Endothelial cell of umbilical vein (primary cell): ENCODE measurements at places on chromosomes 3 and 15. TPM values are rescaled to one million over a fixed set of nuclear protein-coding genes. Genes with fewer than 3 reads are reported as not detected.

The SEC22A gene
- 20.1 and 20.9 TPM in 2 replicates for total RNA-seq

The BFSP2 gene
- not detected in 2 replicates for total RNA-seq

The ATP13A4 gene
- 1.0 TPM in 1 of 2 replicates, not detected in the other for total RNA-seq

The GABRR3 gene
- not detected in 2 replicates for total RNA-seq

The ERICH6 gene
- total RNA-seq, result not detected in 2 replicates

The MAP6D1 gene
- total RNA-seq, result 3.2 and 3.5 TPM in 2 replicates

The FSIP1 gene
- 1.1 and 1.2 TPM in 2 replicates for total RNA-seq

The STIMATE gene
- 18.2 and 19.6 TPM in 2 replicates for total RNA-seq

The TM6SF1 gene
- 26.5 and 26.8 TPM in 2 replicates for total RNA-seq

The TRPM7 gene
- total RNA-seq, result 26.3 and 34.8 TPM in 2 replicates

The EXD1 gene
- not detected in 2 replicates for total RNA-seq

The GOLGA8S gene
- total RNA-seq, result 0.42 and 0.55 TPM in 2 replicates

The KLF15 gene
- total RNA-seq, result 1.4 and 3.0 TPM in 2 replicates

The AGBL1 gene
- not detected in 2 replicates for total RNA-seq

The TERC gene
- total RNA-seq, result 6.1 and 10.0 TPM in 2 replicates

The SNTN gene
- total RNA-seq, result not detected in 2 replicates

The MAGI1 gene
- total RNA-seq, result 47.7 and 47.9 TPM in 2 replicates

The IQCF5 gene
- total RNA-seq, result not detected in 2 replicates

The LMCD1 gene
- 11.1 and 14.5 TPM in 2 replicates for total RNA-seq

The MNS1 gene
- 2.3 and 2.6 TPM in 2 replicates for total RNA-seq

The TMEM158 gene
- 0.42 TPM in 2 replicates for total RNA-seq

The DENND6A gene
- 25.0 and 31.0 TPM in 2 replicates for total RNA-seq

The MEGF11 gene
- not detected in 2 replicates for total RNA-seq

The ITPKA gene
- total RNA-seq, result 0.18 and 0.66 TPM in 2 replicates

The HTR3E gene
- total RNA-seq, result not detected in 2 replicates

The C3orf85 gene
- total RNA-seq, result not detected in 2 replicates

The FBXW12 gene
- not detected in 2 replicates for total RNA-seq

The RYK gene
- total RNA-seq, result 44.1 and 48.3 TPM in 2 replicates

The HYAL2 gene
- total RNA-seq, result 266 and 279 TPM in 2 replicates

The KBTBD13 gene
- not detected in 2 replicates for total RNA-seq

The NDN gene
- total RNA-seq, result 19.0 and 19.2 TPM in 2 replicates

The ZDHHC3 gene
- total RNA-seq, result 62.4 and 62.7 TPM in 2 replicates

The SERPINI2 gene
- total RNA-seq, result not detected in 2 replicates

The ELL3 gene
- total RNA-seq, result 2.4 and 3.6 TPM in 2 replicates

The UBE2E2 gene
- total RNA-seq, result 32.8 and 45.4 TPM in 2 replicates

The MUSTN1 gene
- 0.62 and 2.2 TPM in 2 replicates for total RNA-seq

The LYZL4 gene
- total RNA-seq, result not detected in 2 replicates

The KBTBD12 gene
- not detected in 2 replicates for total RNA-seq

The ZBTB47 gene
- 13.0 and 14.5 TPM in 2 replicates for total RNA-seq

The GREM1 gene
- total RNA-seq, result 0.44 TPM in 1 of 2 replicates, not detected in the other

The GRAMD1C gene
- total RNA-seq, result 17.0 and 24.0 TPM in 2 replicates

The GPR149 gene
- total RNA-seq, result not detected in 2 replicates

The MCF2L2 gene
- total RNA-seq, result 0.99 and 1.1 TPM in 2 replicates

The PROS1 gene
- 5.2 and 6.0 TPM in 2 replicates for total RNA-seq

The CEP97 gene
- total RNA-seq, result 10.3 and 14.0 TPM in 2 replicates

The LNP1 gene
- 0.80 and 0.81 TPM in 2 replicates for total RNA-seq

The LMAN1L gene
- total RNA-seq, result not detected in 2 replicates

The CEP19 gene
- total RNA-seq, result 1.2 and 1.6 TPM in 2 replicates

The ASB14 gene
- total RNA-seq, result not detected in 2 replicates
